ENCODE measurements at places on chromosomes 16 and 17.

DNA sequence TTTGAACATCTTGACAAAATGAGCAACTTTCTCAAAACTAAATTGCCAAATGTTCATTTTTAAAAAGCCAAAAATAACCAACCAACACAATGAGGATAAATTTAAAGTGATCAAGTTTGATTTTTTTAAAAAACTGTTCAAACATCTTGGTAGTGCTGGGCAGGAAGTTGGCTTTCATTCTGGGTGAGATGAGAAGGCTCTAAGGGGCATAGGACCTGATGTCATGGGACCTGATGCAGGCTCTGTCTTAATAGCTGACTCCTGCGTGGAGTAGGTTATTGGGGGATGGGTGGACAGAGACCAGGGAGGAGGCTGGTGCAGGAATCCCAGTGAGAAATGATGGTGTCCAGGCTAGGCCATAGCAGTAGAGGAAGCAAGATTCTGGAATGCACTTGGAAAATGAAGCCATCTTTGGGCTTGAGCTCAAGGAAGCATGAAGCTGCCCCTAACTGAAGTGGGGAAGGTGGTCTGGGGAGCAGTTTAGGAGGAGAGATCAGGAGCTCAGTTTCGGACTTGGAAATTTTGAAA, 20.4 kb downstream of the NLRC5 start:
- no peak for DNase-seq

- DNase-seq: no peak
Observed at GRCh38 chr17:61477204-61477834, 25.1 kb downstream of the TBX4 start.

GRCh38 chr17:10772425-10773380, 31.2 kb downstream of the TMEM238L start:
- DNase-seq: no peak

DNA sequence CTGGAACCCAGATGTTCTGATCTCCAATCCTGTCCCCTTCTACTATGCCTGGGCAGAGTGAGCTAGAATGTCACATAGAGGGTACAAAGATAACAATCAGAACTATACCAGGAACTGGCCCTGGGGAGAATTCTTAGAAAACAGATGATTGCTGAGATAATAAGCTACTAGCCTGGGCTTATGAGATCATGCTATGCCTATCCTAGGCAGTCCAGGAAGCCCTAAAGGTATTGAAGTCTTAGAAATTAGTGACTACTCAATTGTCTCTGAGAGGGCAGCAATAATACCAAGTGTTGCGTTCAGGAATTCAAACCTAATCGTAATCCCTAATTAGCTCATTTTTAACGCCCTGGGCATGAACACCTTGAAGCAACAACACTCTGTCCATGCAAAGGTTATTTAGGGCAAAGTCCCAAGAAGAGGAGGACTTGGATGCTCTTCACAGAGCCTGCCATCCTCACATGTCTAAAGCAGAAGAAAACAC, 77.1 kb downstream of the MMD start:
- no peak for DNase-seq

GRCh38 chr16:51408357-51408756, 257.3 kb upstream of the SALL1 start:
- no peak for DNase-seq

GRCh38 chr17:81794509-81794908, 9.4 kb upstream of the GCGR start:
- no peak for DNase-seq

All from T-helper 22 cell (primary cell).